Hematopoietic multipotent progenitor cell treated with erythropoietin and hydrocortisone succinate and interleukin-3 and kit ligand, for 8 days (in vitro differentiated cells): ENCODE measurements at places on chromosomes 5 and 9.

- no peak for DNase-seq
Observed at GRCh38 chr9:109843641-109844040, 63.6 kb downstream of the PALM2AKAP2 start.

- DNase-seq: no peak
Observed at GRCh38 chr5:143506836-143507552, 103.5 kb upstream of the NR3C1 start.

- DNase-seq: no peak
Observed at GRCh38 chr5:169886033-169886432, 94.3 kb downstream of the INSYN2B start.

DNA sequence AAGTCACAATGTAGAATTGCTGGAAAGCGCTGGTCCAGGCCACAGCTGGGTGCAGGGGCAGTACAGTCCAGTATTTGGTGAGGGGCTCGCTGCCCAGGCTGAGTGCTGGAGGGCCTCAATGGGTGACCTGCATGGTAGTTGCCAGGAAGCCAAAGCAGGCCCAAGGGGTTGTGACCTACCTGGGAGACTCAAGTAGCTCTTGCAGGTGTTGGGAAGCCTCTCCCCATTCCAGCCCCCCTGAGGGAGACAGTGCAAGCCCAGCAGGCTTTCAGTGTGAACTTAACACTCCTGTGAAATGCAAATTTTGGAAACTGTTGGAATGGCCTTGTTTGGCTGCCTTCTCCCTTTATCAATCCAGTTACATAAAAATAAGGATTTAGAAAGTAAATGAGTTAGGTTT is 13.9 kb downstream of the KDM4C start:
- no peak for DNase-seq

GRCh38 chr5:153445875-153446579 is 44.4 kb upstream of the GRIA1 start:
- no peak for DNase-seq

GRCh38 chr5:9157811-9158210 is 388.1 kb downstream of the SEMA5A start:
- DNase-seq: no peak

DNA sequence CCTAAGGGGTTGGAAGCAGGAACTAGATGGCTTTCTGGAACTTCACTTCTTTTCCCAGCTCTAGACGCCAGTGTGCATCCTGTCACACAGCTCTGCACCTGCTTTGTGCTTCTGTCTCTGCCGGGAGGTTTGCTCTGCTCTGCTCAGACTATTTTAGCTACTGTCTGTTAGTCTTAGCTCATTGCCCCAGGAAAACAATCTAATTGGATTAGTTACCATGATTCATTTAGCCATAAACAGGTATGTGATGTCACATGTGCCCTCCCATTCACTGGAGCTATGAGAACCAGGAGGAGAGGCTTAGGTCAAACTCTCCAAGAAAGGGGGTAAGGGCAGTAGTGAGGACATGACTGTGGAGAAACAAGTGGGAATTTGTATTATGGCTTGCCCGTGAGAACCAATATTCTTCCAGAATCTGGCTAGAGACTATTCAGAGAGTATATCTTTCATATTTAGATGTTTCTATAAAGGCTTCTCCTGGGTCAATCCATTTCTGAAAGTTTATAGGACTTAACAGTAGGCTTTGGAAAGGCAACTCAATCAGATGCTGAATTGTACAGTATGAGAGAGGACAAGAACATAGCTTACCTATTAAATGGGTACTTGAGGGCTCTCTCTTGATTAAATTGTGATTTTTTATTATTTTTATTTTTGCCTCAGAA is 22.4 kb upstream of the NREP start:
- no peak for DNase-seq

GRCh38 chr9:108919517-108919916 is 14.4 kb downstream of the ELP1 start:
- DNase-seq: no peak

DNA sequence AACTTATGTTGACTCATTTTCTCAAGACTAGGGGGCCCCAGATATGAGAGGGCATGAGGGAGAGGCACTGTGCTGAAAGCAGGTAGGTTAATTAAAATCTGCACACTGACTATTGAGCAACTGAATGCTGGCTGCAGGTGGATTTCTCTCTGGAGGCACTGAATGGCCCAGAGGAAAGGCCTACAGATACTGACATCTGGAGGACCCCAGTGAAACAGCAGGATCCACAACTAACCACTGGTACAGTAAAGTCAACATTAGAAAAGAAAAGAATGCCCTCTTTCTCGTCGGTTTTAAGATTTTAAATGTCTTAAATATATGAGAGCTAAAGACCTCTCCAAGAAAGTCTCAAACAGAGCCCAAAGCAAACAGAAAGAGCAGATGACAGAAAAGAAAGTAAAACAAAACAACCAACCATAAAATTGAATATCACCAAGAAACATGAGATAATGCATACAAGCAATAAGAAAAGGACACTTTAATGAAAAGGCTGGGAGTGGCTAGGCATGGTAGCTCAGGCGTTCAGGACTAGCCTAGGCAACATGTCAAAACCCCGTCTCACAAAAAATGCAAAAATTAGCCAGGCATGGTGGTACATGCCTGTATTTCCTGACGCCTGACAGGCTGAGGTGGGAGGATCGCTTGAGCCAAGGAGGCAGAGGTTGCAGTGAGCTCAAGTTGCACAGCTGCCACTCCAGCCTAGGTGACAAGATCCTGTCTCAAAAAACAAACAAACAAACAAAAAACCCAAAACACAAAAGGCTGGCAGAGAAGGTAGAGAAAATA is 43.3 kb downstream of the PUM3 start:
- peak; percentile 11 for DNase-seq

DNA sequence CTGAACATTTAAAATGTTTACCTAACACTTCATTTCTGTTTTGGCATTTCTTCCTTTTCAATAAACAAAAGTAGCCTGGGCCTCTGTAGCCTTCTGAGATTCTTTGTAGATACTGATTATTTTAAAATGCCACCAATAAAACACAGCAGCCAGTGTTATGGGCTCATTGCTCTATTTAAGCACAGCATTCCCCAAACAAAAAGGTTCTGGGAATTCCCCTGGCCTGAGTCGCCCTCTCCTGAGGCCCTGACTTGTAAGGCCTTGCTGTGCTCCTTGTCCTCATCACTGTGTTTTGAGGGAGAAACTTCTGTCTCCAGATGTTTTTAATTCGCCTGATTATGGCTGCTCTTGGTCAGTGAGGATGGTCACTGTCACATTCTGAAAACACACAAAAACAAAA is 33.0 kb upstream of the CTXN3 start:
- no peak for DNase-seq

GRCh38 chr5:129063483-129064113 is 31.0 kb upstream of the ISOC1 start:
- DNase-seq: peak; percentile 40

GRCh38 chr5:39462211-39462610 is 37.4 kb upstream of the DAB2 start:
- DNase-seq: no peak

DNA sequence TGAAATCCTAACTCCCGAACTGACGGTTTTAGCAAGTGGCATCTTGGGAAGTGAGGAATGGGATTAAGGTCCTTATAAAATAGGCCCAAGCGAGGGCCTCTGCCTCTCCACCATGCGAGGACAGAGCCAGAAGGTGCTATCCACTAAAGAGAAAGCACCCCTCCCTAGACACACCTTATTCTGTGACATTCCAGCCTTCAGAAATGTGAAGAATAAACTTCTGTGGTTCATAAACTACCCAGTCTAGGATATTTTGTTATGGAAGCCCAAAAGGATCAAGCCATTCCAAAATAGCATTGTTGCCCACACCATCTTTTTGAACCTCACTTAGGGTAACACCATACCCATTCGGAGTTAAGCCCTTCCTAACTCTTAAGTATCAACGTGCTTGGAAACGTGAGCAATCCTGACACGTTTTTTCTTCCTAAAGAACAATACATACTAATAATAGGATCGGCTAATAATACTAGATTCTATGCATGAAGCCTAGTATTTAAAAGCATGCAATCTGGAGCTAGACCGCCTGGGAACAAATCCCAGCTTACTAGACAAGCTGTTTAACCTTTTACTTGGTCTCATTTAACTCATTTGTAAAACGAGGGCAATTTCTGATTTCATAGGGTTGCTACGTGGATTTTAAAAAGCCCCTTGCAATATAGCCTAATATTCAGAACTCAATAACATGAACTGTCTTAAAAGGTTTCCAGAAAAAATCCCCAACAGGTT is 1.1 kb upstream of the SMC2 start:
- peak; percentile 9 for DNase-seq

- DNase-seq: no peak
Observed at GRCh38 chr5:173707392-173707791, 90.9 kb upstream of the BOD1 start.

- DNase-seq: no peak
Observed at GRCh38 chr5:115087951-115088350, 81.8 kb downstream of the TRIM36 start.

- no peak for DNase-seq
Observed at GRCh38 chr5:116652196-116652729, 77.6 kb upstream of the SEMA6A start.

DNA sequence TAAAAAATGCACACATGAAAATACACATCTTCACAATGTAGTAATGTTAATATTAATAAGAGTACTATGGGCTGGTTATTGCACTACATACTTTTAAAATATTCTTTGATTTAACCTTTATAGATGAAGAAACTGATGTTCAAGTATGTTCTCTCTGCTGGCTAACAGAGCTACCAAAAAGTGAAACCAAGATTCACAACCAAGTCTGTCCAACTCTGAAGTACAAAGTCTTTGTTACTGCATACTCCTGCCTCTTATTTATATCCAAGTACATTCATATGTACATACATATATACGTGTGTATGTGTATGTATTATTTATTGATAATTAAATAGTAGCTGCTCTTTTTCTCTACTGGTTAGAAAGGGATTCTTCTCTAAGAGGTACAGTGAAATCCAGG is 325.6 kb downstream of the BNC2 start:
- no peak for DNase-seq

- peak; percentile 67 for DNase-seq
Observed at GRCh38 chr9:5832071-5832537, 813 bp downstream of the ERMP1 start.

DNA sequence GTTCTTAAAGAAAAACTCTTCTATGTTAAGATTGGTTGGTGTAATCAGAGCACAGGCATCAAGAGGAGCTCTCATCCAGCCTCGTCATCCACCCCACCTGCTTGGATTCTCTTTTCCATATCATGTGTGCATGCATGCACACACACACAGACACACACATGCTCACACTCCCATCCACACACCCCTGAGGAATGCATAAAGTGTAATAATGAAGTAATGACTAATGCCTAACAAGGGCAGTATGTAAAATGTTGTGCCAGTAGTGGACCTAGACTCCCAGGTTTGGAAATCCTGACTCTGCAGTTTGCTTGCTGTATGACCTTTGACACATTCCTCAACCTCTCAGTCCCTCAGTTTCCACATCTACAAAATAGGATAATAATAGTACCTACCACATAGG is 280.0 kb upstream of the ANKRD55 start:
- DNase-seq: no peak

- DNase-seq: no peak
Observed at GRCh38 chr9:35478871-35479270, 11.0 kb upstream of the RUSC2 start.

GRCh38 chr5:37197340-37198050 is 51.7 kb downstream of the CPLANE1 start:
- no peak for DNase-seq

GRCh38 chr5:56211298-56211865 is 21.7 kb downstream of the ANKRD55 start:
- DNase-seq: no peak

GRCh38 chr9:122446819-122447484 is 30.8 kb downstream of the OR1J1 start:
- peak; percentile 95 for DNase-seq

DNA sequence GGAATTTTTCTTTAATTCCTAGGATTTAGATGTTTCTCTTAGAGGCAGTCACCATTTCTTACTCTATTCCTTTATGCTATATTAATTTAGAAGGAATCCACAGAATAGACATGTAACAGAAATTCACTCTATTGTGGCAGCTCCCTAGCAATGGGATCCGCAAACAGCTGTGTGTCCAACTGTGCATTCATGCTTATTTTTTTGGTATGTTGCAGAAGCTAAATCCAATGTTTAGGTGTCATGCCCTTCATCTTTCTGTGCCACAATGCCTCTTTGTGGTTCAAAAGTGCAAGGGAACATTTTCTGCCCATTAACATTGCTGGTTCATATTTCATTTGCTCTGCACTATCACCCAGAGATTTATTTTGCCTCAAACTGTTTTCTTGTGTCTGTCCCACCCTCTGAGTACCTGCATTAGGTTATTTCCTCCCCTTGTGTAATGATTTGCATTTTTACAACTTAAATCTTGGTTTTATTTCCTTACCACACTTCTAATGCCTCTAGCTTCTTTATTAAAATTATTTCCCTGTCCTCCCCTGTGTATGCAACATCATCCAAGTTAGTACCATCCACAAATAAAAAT is 816.5 kb downstream of the EFNA5 start:
- no peak for DNase-seq

DNA sequence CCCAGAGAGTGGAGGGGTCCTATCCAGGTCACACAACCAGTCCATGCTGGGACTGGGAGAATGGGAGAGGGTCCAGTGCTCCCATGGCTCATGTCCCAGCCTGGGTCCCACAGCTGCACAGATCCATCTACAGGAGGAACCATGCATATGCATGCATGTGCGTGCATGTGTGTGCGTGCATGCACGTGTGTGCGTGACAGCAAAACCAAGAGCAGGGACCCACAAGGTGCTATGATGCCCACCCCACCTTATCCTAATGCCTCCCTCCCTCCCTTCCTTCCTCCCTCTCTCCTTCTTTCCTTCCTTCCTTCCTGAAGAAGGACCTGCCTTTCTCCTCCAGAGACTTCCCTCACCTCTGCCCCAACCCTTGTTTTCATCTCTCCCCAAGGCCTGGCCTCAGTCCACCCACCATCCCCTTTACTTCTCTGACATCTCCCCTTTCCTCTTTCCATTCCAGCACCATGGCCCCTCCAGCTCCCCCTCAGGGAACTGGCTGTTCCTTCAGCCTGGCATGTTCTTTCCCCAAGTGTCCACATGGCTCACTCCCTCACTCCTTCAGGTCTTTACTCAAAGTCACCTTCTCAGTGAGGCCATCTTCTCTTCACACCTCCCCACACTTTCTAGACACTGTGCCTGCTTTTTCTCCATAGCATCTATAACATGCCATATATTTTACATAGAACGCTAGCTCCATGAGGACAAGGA is 21.8 kb downstream of the AQP7 start:
- no peak for DNase-seq

GRCh38 chr5:126967808-126968466 is 62.4 kb downstream of the MARCHF3 start:
- peak; percentile 68 for DNase-seq

GRCh38 chr5:13591621-13592020 is 352.9 kb downstream of the DNAH5 start:
- peak; percentile 72 for DNase-seq

- DNase-seq: no peak
Observed at GRCh38 chr9:98539954-98540353, 168.8 kb downstream of the GABBR2 start.

- DNase-seq: no peak
Observed at GRCh38 chr5:39513236-39513635, 88.5 kb upstream of the DAB2 start.

GRCh38 chr5:71640408-71640807 is 53.3 kb downstream of the MCCC2 start:
- DNase-seq: no peak

- no peak for DNase-seq
Observed at GRCh38 chr9:70480405-70480980, 66.0 kb upstream of the KLF9 start.

GRCh38 chr5:52748590-52748989 is 39.1 kb upstream of the ITGA1 start:
- no peak for DNase-seq
